Chondrocyte (in vitro differentiated cells): ENCODE measurements at places on chromosomes 13 and 19. TPM values are rescaled to one million over a fixed set of nuclear protein-coding genes. Genes with fewer than 3 reads are reported as not detected.

DNA sequence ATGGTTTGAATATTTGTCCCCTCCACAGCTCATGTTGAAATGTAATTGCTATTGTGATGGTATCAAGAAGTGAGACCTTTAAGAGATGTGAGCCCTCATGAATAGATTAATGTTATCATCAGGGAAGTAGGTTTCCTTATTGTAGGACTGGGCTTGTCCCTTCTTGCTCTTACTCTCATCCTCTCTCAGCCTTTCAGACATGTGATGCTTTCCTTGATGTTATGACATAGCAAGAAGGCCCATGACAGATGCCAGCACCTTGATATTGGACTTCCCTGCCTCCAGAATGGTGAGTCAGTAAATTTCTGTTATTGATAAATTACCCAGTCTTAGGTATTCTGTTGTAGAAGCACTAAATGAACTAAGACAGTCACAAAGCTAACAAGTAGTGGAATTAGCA, 5.7 kb upstream of the ZMYM2 start:
- no peak for DNase-seq
- H3K27ac ChIP-seq = no peak overlapping the region
- H3K4me1 ChIP-seq = peaks cover 4% of the 10 kb centered on the region
- H3K36me3 ChIP-seq = no peaks in the 10 kb centered on the region
- H3K4me3 ChIP-seq = no peak overlapping the region
- no peaks in the 10 kb centered on the region for H3K27me3 ChIP-seq

DNA sequence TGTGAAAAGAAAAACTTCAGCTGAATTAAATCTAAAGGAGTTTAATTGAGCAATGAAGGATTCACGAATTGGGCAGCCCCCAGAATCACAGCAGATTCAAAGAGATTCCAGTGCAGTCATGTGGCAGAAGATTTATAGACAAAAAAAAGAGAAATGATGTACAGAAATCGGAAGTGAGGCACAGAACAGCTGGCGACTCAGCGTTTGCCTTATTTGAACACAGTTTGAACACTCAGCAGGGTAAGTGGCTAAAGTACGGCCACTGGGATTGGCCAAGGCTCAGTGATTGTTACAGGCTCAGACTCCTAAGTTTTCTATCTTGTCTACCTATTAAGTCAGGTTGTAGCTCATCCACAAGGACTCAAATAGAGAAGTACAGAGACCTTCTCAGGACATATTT, 11.6 kb upstream of the CFAP97D2 start:
- DNase-seq = no peak
- H3K27me3 ChIP-seq = peaks cover 7% of the 10 kb centered on the region
- no peak overlapping the region for H3K27ac ChIP-seq
- H3K36me3 ChIP-seq = no peaks in the 10 kb centered on the region
- H3K4me1 ChIP-seq = peaks cover 4% of the 10 kb centered on the region

DNA sequence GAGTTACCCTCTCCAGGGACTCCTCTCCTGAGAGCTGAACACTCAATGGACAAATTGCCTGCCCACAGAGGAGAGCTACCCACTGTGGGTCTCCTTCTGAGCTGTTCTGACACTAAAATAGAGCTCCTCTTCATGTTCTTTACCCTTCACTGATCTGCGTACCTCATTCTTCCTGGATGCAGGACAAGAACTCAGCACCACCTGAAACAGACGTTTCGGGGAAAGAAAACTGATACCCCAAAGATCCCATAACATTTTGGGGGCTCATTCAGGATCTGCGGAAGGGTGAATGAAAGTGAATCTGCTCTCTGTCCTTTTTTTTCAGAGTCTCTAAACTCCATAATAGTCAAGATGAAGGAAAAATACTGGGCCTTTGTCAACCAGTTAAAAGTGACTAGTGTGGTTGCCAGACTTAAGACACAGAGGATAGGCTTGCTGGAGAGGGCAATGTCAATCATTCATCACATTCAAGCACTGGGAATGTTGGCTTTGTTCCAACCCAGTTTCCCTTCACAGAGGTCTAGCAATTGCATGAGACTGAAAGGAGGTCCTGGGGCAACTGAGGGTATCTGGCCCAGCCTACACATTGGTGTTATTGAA, 136.7 kb upstream of the SLITRK6 start:
- no peaks in the 10 kb centered on the region for H3K4me1 ChIP-seq
- no peak overlapping the region for H3K4me3 ChIP-seq
- H3K36me3 ChIP-seq = no peaks in the 10 kb centered on the region
- H3K27me3 ChIP-seq = peaks cover 3% of the 10 kb centered on the region
- DNase-seq = no peak
- H3K27ac ChIP-seq = no peak overlapping the region

DNA sequence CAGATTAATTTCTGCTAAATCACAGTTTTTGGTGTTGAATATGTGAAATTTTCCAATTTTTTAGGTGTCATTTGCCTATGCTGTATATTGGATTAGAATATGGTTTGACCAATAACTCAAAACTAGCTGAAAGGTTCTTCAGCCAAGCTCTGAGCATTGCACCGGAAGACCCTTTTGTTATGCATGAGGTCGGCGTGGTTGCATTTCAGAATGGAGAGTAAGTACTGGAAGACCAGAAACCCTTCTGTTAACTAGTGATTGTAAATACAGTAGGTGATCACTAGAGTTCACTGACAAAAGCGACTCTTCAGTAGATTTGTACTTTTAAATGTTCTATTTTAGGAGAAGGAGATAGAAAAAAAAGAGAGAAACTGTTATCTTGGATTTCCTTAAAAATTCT, 22.3 kb downstream of the CDC16 start:
- no peak overlapping the region for H3K27ac ChIP-seq
- H3K4me1 ChIP-seq = peaks cover 12% of the 10 kb centered on the region
- no peaks in the 10 kb centered on the region for H3K27me3 ChIP-seq
- DNase-seq = no peak
- H3K36me3 ChIP-seq = peaks cover 58% of the 10 kb centered on the region

The CALR3 gene
- total RNA-seq = not detected in 3 replicates

- H3K27ac ChIP-seq = no peak overlapping the region
- H3K27me3 ChIP-seq = no peaks in the 10 kb centered on the region
- H3K36me3 ChIP-seq = no peaks in the 10 kb centered on the region
- no peak for DNase-seq
- no peak overlapping the region for H3K4me3 ChIP-seq
- H3K4me1 ChIP-seq = no peaks in the 10 kb centered on the region
Measured at GRCh38 chr13:80684217-80684991, 343.5 kb upstream of the SPRY2 start.

The ZNF543 gene
- 5.1 to 6.7 TPM (median 5.3 TPM) in 3 replicates for total RNA-seq

The ITGBL1 gene
- total RNA-seq = 391 to 806 TPM (median 407 TPM) in 3 replicates

DNA sequence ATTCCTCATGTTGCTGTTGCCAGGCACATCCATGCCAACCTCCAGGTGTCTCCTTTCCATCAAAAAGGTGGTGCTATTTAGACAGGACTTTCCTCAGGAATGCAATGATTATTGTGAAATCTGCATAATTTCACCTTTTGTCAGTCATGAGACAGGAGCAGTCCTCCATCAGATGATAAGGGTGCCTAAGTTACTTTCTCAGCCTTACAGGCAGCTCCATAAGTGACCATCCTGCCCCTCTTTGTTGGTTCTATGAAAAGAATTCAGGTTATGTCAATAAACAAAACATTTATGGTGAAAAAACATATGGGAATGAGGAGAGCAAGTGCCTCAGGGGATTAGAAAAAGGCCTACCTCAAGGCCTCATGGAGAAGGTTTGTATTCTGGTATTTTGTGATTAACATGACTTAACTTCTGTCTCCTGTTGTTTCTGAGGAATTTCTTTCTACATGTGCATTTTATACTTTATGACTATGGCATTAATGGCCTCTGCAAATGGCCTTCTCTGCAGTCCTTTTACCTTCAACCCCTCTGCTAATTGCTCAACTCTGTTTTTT, 110.3 kb upstream of the DIAPH3 start:
- no peak overlapping the region for H3K27ac ChIP-seq
- no peaks in the 10 kb centered on the region for H3K27me3 ChIP-seq
- DNase-seq = no peak
- H3K4me3 ChIP-seq = no peak overlapping the region
- no peaks in the 10 kb centered on the region for H3K36me3 ChIP-seq

DNA sequence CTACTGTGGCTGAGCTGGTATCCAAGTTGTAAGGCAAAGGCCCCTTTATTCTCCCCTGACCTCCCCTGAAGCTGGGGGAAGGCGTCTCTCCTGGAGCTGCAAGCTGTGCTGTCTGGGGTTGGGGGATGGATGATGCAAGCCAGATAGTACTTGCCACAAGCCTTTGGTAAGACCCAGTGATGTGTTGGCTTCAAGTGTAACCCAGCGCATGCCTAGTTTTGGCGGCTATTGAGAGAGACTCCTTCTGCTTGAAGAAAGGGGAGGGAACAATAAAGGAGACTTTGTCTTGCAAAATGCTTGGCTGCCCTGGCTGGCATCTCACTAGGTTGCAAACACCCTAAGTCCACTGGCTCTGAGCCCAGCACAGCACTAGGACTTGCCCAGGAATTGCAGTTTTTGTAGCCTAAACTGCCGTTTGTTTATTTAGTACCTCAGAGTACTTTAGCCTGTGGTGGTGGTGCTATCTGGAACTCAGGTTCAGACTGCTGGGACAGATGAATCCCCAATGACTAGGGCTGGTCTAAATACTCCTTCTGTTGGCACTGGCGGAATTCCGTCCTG, 108.2 kb downstream of the TNFSF13B start:
- no peak overlapping the region for H3K4me3 ChIP-seq
- no peak overlapping the region for H3K27ac ChIP-seq
- H3K36me3 ChIP-seq = no peaks in the 10 kb centered on the region
- no peak for DNase-seq

GRCh38 chr19:11296264-11296663, 304 bp downstream of the TSPAN16 start:
- H3K4me1 ChIP-seq = peaks cover 12% of the 10 kb centered on the region
- DNase-seq = no peak
- peaks cover 5% of the 10 kb centered on the region for H3K27me3 ChIP-seq
- H3K36me3 ChIP-seq = no peaks in the 10 kb centered on the region

DNA sequence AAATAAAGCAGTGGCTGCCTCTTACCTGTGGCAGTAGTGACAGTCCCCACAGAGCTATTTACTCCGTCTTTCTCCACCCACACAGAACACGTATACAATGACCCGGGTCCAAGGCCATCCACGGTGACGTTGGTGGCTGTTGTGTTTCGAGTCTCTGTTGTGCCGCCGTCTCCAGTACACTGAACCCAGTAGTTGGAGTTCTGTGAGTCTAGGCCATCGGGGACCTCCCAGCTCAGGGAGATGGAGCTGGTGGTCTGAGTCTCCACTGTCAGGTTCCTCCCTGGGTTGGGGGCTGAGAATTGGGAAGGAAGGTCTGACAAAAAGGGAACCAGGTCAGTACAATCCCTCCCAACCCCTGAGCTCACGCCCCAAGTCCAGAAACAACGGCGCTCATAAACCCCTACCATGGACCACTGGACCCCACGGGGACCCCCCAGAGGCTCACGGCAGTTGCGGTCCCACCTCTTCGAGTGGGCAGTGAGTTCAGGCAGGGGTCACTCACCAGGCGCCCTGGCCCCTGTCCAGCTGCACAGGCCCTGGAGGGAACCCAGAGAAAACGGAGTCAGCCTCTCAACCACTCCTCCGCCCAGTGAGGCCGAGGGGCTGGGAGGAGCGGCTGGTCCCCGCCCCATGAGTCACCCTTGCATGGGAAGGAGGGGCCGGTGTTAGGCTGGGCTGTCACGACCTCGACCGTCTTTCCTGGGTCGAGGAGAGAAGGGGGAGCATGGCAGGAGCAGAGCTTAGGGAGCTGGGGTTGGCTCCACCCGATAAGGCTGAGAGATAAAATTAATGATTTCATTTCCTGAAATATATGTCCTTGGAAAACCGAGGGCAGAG, 2.4 kb downstream of the PTPRH start:
- peaks cover 4% of the 10 kb centered on the region for H3K27me3 ChIP-seq
- peak overlapping the region; percentile 72 for H3K4me3 ChIP-seq
- no peaks in the 10 kb centered on the region for H3K36me3 ChIP-seq

- DNase-seq = no peak
- H3K27ac ChIP-seq = no peak overlapping the region
- H3K27me3 ChIP-seq = no peaks in the 10 kb centered on the region
- H3K4me3 ChIP-seq = no peak overlapping the region
- peaks cover 2% of the 10 kb centered on the region for H3K36me3 ChIP-seq
Measured at GRCh38 chr13:32734511-32734910, 148.3 kb downstream of the PDS5B start.

DNA sequence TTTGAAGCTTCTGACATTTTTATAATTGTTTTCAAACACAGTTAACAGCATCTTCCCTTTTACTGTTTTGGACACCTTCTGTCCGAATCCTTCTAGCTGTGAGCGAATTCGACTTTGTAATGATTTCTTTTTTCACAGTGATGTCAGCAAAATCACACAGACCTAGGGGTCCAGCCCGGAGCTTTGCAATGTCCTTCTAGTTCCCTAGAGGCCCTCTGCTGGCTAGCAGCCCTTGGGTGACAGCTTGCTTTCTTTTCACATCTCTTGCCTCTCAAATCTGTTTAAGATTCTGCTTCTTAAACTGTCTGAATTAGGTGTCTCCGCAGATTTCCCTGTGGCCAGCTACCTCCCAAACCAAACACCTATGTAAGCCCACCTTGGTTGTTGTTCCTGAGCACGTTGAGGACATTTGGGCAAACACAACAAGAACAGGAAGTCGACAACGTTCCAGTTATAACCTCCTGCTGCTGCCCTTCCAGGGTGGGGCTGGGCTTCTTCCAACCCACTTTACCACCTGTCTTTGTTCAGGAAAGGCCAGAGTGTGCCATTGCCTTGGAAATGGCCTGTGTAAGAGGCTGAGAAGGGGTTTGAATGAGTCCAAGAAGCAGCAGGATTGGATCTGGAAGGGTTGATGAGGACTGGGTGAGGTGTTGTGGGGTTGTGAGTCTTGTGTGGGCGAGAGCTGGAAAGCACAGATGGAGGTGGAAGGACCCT, 123.1 kb downstream of the ATP8A2 start:
- DNase-seq = no peak
- H3K27me3 ChIP-seq = peaks cover 44% of the 10 kb centered on the region
- no peaks in the 10 kb centered on the region for H3K4me1 ChIP-seq
- no peak overlapping the region for H3K4me3 ChIP-seq

- H3K27ac ChIP-seq = no peak overlapping the region
- no peak overlapping the region for H3K4me3 ChIP-seq
- H3K27me3 ChIP-seq = peaks cover 2% of the 10 kb centered on the region
- peaks cover 36% of the 10 kb centered on the region for H3K4me1 ChIP-seq
- no peak for DNase-seq
- no peaks in the 10 kb centered on the region for H3K36me3 ChIP-seq
Measured at GRCh38 chr13:41494202-41494601, 36.9 kb downstream of the RGCC start.

DNA sequence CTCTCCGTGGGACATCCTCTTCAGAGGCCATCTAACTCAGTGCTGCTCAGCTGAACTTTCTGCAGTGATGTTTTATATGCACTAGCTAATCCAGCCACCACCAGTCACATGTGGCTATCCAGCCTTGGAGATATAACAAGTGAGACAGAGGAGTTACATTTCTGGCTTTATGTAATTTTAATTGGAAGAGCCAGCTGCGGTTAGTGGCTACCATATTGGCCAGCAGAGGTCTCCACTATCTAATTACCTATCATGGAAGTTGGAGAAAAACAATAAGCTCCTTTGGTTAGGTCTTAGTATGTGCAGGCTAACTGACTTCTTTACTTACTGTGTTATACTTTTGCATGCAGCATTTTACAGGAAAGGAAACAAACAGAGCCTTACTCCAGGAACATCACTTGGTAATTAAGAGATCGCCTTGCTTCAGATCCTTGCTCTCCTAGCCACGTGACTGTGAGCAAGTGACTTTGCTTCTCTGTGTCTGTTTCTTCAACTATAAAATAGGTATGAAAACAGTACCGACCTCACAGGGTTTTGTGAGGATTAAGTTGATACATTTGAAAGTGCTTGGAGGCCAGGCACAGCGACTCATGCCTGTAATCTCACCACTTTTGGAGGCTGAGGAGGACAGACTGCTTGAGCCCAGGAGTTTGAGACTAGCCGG, 1.6 kb upstream of the KLK10 start:
- H3K27ac ChIP-seq = no peak overlapping the region
- no peak for DNase-seq
- H3K36me3 ChIP-seq = peaks cover 2% of the 10 kb centered on the region
- peaks cover 43% of the 10 kb centered on the region for H3K27me3 ChIP-seq
- H3K4me3 ChIP-seq = no peak overlapping the region
- peaks cover 6% of the 10 kb centered on the region for H3K4me1 ChIP-seq
